ENCODE measurements at places on chromosomes 1 and 21.
A peak's percentile ranks its signal among the peaks of the same experiment; 100 is the strongest.

GRCh38 chr1:163106364-163106987 lies 37.3 kb downstream of the RGS4 start:
- DNase-seq: no peak

DNA sequence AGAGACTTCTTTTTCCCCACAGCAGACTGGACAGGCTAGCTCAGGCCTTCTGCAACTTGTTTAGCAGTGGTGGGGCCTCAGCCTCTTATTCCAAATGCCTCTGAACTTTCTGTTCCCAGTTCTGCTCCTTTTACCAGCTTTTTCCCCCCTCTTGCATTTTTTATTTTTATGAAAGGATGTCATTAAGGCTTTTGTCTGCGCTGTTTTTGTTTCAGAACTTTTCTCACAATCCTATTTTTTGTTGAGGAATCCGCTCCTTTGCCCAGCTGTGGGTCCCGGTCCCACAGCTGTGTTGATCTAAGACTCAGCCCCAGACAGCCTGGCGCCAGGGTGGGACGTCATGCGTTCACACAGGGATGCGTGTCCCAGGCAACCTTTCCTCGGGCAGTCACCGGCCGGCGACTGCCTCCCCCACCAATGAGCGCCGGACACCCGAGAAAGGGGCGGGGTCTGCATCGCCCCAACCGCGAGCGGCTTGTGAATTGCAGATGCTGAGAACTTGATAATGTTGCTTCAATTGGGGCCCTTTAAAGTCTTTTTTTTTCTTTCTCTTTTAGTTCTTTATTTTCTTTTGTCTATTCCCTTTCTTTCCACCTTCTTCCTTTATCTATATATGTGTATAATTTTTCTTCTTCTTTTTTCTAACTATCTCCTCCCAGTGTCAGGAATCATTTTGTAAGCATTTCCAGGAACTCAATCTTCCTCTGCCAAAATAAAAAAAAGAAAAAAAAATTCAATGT lies 3.0 kb upstream of the ID3 start:
- DNase-seq: peak; percentile 97

DNA sequence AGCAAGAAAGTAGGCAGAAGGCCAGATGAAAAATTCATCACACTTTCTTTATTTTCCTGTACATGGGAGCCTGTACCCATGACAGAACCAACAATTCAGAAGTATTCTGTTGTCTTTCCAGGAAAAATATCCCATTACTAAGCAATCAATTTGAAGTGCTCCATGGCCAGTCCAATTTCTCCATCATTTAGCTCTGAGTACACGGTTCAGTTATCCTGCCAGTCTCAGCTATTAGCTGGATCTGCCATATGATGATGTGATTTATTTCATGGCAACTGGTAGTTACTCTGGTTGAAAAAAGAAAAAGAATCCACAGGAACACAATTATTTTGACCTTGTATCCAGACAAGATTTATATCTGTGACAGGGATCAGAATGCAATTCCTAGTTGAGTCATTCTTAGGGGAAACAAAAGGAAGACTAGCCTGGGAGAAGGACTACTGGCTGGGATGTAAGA lies 70.6 kb upstream of the GORAB start:
- DNase-seq: no peak

GRCh38 chr1:154751690-154752089 lies 118.4 kb downstream of the KCNN3 start:
- no peak for DNase-seq

- no peak for DNase-seq
Measured at GRCh38 chr21:21045518-21045917, 47.3 kb downstream of the NCAM2 start.

- DNase-seq: no peak
Measured at GRCh38 chr1:183024317-183025009, 1.2 kb downstream of the LAMC1 start.

GRCh38 chr1:15915991-15916390 lies 59.9 kb downstream of the ZBTB17 start:
- DNase-seq: no peak

GRCh38 chr1:57637155-57637554 lies 213.3 kb upstream of the DAB1 start:
- DNase-seq: no peak

DNA sequence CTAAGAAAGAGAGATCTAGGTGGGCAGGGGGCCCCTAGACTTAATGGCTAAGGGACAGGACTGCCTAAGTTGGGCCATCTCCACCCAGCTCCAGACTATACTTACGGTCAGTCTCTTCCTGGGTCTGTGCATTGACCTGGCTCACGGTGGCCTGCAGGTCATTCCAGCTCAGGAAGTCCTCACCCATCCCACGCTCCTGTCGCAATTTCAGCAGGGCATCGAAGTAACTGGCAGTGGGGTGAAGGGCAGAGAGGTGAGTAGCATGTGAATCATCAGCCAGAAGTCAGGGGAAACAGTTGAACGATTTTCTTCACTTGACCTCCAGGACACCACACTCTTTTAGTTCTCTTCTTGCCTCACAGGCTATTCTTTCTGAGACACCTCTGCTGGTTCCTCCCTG lies 20.5 kb downstream of the IQGAP3 start:
- DNase-seq: no peak

- DNase-seq: no peak
Measured at GRCh38 chr1:227219715-227220292, 98.5 kb downstream of the CDC42BPA start.

DNA sequence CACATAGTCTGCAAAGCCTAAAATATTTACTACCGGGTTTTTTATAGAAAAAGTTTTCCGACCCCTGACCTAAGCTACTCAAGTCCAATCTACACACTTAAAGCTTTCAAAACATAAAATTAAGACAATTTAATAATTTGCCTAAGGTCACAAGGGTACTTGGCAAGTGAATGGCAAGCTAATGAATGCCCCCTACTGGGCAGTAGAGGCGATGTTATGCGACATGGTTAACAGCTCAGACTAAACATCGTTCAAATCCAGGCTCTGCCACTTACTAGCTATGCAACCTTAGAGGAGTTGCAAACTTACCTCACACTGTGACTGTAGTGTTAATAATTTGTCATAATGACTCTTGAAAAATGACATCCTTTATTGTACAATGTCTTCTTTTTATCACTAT lies 317.2 kb upstream of the NFIA start:
- no peak for DNase-seq

DNA sequence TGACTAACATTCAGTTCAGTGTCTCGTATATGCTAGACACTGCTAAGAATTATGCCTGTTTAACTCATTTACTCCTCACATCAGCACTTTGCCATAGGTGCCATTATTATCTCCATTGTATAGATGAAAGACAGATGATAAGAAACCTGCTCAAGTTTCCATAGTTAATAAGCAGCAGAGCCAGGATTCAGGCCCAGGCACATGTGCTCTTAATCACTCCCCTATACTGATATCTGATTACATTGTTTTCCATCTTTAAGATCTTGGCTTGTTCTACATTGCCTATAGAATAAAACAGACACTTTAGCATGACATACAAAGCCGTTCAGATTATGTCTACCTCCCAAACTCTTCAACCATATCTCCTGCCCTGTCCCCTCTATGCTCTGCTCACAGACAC lies 30.5 kb upstream of the USH2A start:
- no peak for DNase-seq

- DNase-seq: peak; percentile 94
Measured at GRCh38 chr1:202807926-202808757, at the start of gene KDM5B. Gene KDM5B (minus strand): TSS chr1:202808421. CDS start chr1:202808305, 116 bp downstream.

- DNase-seq: no peak
Measured at GRCh38 chr1:221415651-221416050, 326.2 kb downstream of the DUSP10 start.
